Fibroblast of skin of left quadriceps (primary cell): ENCODE measurements at places on chromosomes 16 and 17.
A peak's percentile ranks its signal among the peaks of the same experiment; 100 is the strongest.

GRCh38 chr17:6639586-6640535 is 650 bp downstream of the KIAA0753 start:
- no peak for DNase-seq

GRCh38 chr16:55911616-55912015 is 36.4 kb upstream of the CES5A start:
- no peak for DNase-seq

DNA sequence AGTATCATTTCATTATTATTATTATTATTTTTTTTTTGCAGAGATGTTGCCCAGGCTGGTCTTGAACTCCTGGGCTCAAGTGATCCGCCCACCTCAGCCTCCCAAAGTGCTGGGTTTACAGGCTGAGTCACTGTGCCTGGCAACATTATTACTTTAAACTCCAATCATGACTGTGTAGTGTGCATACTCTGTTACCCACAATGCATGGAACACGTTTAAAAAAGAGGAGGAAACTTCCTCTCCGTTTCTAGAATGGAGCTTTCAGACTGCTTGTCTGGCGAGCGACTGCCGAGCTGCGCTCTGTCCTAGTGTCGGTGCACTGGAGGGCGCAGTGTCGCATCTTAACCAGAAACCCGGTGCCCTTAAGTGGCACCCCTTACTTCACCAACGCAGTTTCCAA is 22.1 kb upstream of the FASN start:
- DNase-seq = peak; percentile 25

DNA sequence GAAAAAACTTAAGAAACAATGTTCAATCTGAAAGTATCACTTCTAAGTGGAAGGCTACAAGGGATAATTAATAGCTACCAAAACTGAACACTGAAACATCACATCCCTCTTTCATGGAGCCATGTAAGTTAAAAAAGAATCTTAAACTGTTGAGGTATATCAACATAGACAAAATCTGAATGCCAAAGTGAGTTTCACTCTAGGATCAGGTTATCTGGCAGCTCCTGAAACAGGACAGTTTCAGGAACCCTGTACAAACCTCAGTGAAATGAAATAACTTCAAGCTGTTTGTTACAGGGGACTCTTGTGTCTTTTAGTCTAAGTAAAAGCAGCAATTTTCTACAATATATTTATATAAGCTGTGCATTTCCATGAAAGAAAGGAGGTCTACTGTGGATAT is 73.2 kb downstream of the KANSL1 start:
- no peak for DNase-seq

- no peak for DNase-seq
These were observed 44.6 kb downstream of the VPS35L start for GRCh38 chr16:19599968-19600716.

GRCh38 chr17:55601874-55602364 is 90.7 kb upstream of the SMIM36 start:
- no peak for DNase-seq

DNA sequence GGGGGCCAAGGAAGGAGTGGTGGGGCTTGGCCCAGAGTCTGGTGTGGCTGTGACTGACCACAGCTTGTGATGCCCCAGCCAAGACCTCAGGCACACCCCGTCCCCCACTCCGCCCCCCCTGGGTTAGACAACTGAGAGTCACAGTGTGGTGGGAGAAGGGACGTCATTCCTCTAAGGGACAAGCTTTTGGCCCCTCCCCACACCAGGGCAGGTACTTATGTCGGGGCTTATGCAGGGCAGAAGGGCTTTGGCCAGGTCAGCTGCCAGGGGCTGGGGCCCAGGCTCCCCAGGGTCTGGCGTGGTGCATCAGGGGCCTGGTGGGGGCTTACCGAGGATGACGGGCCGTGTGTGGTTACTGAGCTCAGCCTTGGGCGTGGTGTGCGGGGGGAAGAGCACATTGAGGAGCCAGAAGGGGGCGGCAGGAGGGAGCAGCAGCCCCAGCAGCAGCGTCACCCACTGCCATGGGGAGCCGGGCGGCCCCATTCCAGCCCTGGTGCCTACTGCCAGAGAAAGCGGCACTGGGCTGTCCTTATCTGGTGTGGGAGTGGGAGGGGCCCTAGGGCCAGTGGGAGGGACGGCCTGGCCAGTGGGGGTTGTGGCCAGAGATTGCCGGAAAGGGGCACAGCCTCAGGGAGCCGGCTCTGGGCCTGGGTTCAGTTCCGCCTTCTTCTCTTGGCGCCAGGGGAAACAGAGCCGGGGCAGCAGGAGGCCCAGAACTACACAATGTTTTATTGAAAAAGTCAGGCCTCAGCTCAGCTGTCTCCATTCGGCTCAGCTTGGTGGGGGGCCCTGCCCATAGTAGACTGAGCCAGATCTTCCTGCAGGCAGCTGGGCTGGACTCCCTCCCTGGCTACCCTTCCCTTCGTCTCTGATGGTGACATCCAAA is at the start of gene LCAT:
Gene LCAT, minus strand, starts transcription at position 502 of the 886 bp plus-strand sequence. Its CDS starts 19 bp downstream, at position 483.
- DNase-seq = no peak

GRCh38 chr17:62112229-62112628 is 47.2 kb upstream of the MED13 start:
- DNase-seq = no peak

DNA sequence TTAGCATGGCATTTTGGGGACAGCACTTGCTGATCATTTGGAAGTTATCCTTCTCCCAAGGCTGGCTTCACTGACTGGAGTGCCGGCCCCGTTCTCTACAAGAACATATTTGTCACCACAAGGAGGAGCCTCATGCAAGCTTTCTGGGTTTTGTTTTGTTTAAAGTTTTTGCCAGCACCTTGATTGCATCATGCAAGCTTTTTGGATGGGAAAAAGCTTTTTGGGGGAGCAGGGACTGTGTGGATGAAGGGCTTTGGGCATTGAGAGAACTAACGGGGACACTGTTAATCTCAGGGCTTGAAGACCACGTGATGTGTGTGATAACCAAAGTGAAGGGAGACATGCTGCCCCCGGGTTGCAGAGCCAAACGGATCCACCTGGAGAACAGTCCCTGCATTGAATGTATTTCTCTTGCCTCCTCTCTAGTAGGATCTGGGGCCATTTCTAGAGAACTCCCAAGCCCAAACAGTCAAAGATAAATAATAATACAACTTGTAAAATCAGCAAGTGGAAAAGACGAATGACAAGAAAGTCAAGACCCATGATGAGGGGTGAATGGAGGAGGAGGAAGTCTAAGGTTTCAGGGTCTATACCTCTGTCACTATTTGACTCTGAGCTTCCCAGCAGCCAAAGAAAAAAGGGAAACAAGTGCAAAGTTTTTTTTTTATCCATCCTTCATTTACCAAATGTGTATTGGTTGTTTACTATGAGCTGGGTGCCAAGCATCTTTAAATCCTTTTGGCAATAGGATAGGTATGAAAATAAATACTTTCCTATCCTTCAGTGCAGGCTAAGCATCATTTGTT is 17.2 kb downstream of the TMEM114 start:
- peak; percentile 4 for DNase-seq

DNA sequence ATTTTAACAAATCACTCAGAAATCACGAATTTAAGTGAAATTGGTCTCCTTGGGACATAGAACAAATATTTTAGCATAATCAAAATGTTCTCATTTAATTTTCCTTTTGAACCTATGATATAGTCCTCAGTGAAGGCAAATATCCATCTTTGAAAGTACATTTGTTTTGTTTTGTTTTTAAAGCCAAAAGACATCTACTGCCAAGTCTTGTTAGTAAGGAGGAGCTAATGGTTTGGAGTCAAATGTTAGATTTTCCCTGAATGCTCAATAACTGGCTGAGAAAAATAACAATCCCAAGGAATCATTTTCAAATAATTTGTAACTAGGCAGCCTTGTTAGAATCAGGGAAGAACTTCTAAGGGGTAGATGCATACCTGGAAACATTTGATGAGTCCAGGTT is 302.9 kb upstream of the MAF start:
- DNase-seq = no peak

DNA sequence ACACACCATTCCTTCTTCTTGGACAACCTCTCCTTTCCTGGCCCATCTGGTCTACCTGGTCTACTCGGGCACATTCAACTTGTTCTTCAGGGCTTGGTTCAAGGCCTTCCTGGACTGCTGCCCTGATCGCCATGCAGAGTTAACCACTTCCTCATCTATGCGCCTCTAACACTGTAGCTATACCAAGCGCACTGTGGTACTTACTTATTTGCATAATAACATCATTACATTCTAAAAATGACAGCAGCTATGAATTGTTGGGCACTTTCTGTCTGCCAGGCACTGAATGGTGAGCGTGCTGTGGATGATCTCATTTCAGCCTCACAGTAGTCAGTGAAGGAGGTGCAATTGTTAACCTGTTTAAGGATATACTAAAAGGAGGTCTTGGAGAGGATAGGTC is 66.9 kb upstream of the SDK2 start:
- DNase-seq = no peak

- DNase-seq = no peak
These were observed 325.8 kb upstream of the CCL2 start for GRCh38 chr17:33929181-33929724.

DNA sequence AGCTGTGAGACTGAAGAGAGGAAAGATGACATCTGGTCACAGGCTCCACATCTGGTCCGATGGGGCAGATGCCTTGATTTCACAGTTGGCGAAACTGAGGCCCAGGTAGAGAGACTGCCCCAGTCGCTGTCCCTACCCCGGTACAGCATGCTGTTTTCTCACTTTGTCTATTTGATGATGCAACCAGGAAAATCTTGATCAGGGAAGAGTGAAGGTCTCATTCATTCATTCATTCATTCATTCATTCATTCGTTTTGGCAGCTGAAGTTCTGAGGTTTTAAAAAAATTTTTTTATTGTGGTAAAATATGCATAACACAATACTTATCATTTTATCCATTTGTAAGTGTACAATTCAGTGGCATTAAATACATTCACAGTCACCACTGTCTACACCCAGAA is 19.7 kb downstream of the CMIP start:
- no peak for DNase-seq

GRCh38 chr16:11167581-11167980 is 88.4 kb downstream of the SOCS1 start:
- no peak for DNase-seq

DNA sequence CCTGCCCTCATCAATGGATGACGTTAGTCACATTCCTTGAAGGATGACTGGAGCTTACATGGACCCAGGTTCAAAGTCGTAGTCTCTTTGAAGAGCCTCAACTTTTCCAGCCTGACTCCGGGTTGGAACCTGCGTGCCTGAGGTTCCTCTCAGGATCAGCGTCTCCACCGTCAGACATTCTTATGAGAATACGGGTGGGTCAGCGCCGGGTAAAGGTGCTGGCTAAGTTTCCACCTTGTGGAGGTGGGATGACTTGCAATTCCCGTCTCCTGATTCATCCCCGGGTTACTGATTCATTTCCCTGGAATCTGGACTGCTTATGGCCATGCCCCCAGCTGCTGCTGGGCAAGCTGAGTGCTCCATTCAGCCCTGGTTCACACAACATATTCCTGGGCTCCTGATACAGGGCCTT is 38.9 kb upstream of the CMIP start:
- DNase-seq = peak; percentile 44

- no peak for DNase-seq
These were observed 589.1 kb upstream of the CDH8 start for GRCh38 chr16:62625326-62625725.

- no peak for DNase-seq
These were observed 33.4 kb downstream of the CDK5R1 start for GRCh38 chr17:32520104-32520701.

- peak; percentile 70 for DNase-seq
These were observed 6.6 kb downstream of the KCNAB3 start for GRCh38 chr17:7922845-7923628.

GRCh38 chr17:419073-419735 is 66.6 kb upstream of the RPH3AL start:
- no peak for DNase-seq

DNA sequence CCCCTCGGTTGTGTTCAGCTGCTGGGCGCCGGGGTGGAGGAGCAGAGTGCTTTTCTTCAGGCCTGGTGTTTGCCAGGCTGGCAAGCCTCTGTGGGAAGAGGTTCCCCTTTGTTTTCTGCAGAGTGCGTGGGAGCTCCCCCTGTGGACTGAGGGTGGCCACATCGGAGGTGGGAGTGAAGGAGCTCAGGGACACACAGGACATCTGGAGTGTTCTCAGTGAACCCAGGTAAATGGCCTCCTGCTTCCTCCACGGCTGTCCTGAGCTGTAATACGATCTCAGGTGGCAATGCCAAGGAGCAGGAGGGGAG is 39.2 kb upstream of the IRF8 start:
- no peak for DNase-seq

DNA sequence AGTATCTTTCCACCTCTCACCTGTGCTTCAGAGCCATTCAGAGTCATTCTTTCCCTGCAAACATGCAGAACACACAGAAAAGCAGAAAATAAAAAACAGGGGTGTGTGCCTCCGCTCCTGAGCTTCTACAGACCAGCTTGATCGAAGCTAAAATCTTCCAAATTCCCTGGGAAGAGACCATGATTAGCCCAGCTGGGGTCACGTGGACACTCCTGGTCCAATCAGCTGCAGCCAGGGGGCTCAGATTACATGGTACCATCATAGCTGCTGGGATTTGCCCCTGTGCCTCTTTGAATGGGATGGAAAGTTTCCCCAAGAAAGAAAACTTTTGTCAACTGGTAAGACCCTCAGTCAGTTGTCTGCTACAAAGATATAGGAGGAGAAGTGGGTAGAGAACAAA is 159.9 kb downstream of the TMEM114 start:
- DNase-seq = no peak

- no peak for DNase-seq
These were observed 277.2 kb upstream of the CCL2 start for GRCh38 chr17:33977729-33978514.

DNA sequence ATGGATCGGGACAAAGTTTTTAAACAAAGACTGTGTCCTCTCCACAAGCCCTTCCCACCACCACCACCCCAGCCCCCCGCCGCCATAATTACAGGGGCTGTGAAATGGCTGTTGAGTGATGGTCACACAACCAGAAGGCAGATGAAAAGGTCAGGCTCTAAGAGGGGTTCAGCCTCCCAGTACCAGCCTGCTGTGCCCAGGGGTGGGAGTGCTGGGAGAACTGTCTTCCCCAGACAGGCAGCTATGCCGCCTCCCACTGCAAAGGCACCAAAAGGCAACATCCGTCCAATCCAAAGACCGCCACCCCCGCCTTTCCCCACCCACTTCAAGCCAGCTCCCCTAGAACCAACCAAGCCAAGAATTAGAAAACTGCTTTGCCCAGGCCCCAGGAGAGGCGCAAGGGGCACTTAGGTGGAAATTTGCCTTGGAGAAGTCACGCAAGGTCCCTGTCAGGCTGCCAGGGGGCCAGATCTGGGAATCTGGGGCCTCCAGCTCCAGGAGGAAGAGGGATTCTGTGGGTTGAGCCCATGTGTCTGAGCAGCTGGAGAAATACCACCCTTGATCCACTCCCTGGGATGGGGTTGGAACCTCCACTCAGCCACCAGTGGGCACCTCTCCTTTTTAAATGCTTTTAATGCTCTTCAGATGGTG is 14.4 kb downstream of the CARHSP1 start:
- DNase-seq = no peak

GRCh38 chr17:50198026-50198669 is 3.3 kb downstream of the COL1A1 start:
- no peak for DNase-seq

- DNase-seq = no peak
These were observed 399.9 kb downstream of the UTP18 start for GRCh38 chr17:51660266-51660665.

GRCh38 chr17:53797501-53797900 is 25.2 kb upstream of the KIF2B start:
- DNase-seq = no peak
